ENCODE measurements at places on chromosomes 4 and X.

- no peak for DNase-seq
Measured at GRCh38 chr4:173501592-173502150, 28.4 kb downstream of the HAND2 start.

DNA sequence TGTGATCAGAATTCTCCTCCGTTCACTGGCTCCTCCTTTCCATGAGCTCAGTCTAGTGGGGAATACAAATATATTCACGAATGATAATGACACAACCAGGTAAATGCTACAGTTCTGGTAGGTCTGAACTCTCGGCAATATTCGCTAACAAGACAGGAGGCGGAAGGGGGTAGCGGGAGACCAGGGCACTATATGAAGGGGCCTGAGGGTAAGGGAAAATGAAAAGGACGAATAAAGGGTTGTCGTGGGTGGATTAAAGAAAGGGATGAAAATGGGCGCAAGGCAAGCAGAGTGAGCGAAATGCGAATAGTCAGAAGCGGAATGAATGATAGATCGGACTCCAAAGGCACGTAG is 743 bp downstream of the NKAP start:
- no peak for DNase-seq

GRCh38 chr4:123587983-123588494 is 191.4 kb downstream of the SPRY1 start:
- no peak for DNase-seq

- DNase-seq: no peak
Measured at GRCh38 chrX:38138900-38139299, 81.8 kb downstream of the SRPX start.

GRCh38 chr4:61485056-61485455 is 284.9 kb downstream of the ADGRL3 start:
- no peak for DNase-seq

Data from activated naive CD8-positive, alpha-beta T cell treated with anti-CD3 and anti-CD28 coated beads for 36 hours (primary cell).